ENCODE measurements at places on chromosomes 12 and 14.
A peak's percentile ranks its signal among the peaks of the same experiment; 100 is the strongest.

GRCh38 chr14:53006931-53007562 is 56.2 kb upstream of the FERMT2 start:
- DNase-seq, result no peak

- no peak for DNase-seq
These were observed 5.8 kb upstream of the NRXN3 start for GRCh38 chr14:78164226-78164853.

DNA sequence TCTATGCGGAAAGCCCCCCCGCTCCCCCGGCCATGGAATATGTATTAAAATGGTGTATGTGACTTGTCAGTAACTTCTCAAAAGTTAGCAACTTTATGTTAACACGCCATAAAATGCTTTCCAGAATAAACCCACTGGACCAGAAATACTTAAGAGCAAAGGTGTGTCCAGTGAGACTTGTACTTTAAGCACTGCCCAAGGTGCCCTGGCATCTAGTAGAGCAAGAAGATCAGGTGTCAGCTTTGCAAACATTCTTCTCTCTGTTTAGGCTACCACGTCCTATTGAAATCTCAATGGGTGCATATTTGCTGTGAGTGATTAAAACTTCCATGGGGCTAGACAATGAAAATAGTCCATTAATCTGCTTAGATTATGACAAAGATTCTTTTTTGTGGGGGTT is 201.2 kb downstream of the ESR2 start:
- DNase-seq, result no peak

DNA sequence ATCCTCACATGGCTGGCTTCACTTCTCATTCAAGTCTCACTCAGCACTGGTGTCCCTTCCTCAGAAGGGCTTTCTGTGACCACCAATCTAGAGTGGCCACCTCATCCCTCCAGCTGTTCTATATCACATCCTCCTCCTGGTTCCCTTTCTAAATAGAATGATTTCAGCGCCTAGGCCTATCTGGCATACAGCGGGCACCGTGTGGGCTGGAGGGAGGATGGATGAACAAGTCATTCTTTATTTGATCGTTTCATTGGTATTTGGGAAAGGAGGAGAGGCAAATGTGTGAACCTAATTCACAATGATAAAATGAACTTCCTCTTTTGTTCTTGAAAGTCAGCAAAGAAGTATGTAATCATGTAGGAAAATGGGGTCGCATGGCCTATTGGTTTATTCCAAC is 394.2 kb downstream of the DPF3 start:
- DNase-seq, result no peak

GRCh38 chr14:79334272-79334671 is 877.0 kb downstream of the DIO2 start:
- no peak for DNase-seq

- DNase-seq, result no peak
These were observed 30.7 kb upstream of the OR4E1 start for GRCh38 chr14:21704338-21704737.

GRCh38 chr12:41190338-41190737 is 2.2 kb downstream of the PDZRN4 start:
- DNase-seq, result no peak

GRCh38 chr12:71626098-71626497 is 37.5 kb downstream of the ZFC3H1 start:
- DNase-seq, result no peak

- no peak for DNase-seq
These were observed 28.3 kb downstream of the PTPRO start for GRCh38 chr12:15350643-15351042.

DNA sequence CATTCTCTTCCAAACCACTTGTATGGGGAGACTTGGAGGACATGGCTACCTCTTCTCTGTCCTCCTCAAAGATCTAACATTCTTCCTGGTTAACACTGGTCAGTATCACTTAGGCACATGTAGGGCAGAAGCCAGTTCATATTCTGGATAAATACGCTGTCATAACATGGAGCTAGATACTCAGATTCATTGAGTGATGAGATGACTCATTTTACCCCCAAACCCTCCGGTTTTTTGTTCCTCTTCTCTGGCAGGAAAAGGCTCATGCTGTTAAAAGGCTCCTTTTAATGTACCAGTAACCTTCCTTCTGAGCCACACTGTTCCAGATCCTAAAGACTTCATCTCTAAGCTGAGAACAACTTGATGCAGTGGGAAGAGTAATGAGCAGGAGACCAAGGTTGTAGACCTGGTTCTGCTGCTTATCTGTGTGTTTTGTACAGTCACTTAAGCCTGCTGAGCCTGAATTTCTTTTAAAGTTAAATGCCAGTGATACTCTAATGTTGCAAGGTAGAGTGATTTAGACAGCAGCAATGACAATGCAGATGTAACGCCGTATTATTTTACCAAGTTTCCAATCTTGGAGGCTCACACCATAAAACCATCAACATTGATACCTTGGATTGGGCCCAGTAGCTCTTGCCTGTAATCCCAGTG is 57.3 kb upstream of the ELK3 start:
- no peak for DNase-seq

DNA sequence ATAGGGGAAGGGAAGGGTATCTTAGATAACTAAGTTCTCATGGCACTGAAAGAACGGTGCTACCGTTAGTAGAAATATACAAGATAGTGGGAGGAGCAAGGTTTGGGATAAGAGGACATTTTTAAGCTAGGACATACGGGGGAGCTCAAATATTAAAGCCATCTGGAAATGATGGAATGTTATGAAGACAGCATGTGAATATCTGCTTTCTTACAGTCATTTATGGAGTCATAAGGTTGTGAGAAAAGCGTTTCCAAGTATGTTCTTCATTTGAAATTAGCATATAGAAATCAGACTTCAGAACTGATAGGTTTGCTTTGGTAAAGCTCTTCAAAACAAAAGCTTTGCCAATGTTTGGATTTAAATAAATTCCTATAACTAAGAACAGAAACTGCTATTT is 62.3 kb downstream of the OTOGL start:
- no peak for DNase-seq

GRCh38 chr12:131505561-131505960 is 205.3 kb upstream of the SFSWAP start:
- DNase-seq, result no peak

GRCh38 chr12:127145929-127146789 is 1120.8 kb upstream of the TMEM132C start:
- no peak for DNase-seq

DNA sequence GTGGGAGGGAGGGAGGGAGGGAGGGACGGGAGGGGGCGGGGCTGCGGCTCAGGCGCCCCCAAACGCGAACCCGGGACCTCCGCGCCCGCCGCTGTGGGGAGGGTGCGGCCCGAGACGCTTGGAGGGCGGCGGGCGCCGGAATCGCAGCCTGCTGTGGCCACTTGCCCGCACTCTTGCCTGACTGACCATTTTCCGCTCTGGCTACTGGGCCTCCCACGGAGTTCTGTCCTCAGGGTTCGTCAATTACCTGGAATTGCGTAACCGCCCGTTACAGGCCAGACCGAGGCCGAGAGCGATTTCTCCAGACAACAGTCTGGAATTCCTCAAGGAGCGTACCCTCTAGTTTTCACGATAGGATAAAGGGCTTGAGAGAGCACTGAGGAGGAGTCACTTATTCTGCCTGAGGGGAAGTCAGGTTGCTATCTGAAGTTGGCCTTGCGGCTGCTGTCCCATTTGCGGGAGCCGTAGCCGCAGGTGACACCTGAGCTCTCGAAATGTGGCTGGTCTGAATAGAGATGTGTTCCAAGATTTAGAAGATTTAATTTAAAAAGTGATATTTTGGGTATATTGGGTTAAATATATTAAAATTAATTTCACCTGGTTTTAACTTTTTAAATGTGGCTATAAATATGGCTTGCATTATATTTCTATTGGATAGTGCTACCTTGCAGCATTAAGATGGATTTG is 446 bp upstream of the ZNF641 start:
- peak; percentile 26 for DNase-seq

- no peak for DNase-seq
These were observed 543.9 kb upstream of the LRFN5 start for GRCh38 chr14:41062826-41063225.

GRCh38 chr12:59182191-59182590 is 261.9 kb upstream of the LRIG3 start:
- no peak for DNase-seq

- DNase-seq, result no peak
These were observed 54.9 kb downstream of the SRGAP1 start for GRCh38 chr12:63899396-63899795.

DNA sequence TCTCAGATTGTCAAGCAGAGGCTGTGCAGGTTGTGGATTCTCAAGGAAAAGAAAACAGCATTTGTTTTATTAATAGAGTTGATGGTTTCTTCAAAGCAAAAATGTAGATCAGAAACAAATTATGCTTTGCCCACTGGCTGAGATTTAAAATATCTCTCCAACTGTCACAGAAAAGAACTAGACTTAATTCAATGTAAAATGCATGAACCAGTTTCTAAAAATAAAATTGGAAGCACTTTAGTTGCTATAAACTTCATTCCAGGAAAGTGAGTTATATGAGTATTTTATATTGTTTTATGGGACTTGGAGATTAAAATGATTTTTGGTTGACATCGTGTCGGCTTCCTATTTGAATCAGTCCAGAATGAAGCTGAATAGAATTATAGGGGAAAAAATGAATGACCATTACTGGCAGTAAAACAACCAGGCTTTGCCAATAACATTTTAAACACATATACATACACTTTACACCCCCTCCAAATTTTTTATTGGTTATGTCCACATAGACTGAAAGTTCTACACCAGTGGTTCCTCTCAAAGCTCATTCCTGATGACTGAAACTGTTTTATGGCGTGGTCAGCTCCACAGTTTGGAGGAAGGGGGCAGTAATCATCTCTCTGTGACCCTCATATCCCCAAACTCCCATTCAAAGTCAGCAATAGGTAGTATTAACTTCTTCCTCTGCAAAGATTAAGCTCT is 55.5 kb upstream of the DAAM1 start:
- DNase-seq, result peak; percentile 4

- no peak for DNase-seq
These were observed 31.8 kb downstream of the ISCA2 start for GRCh38 chr14:74525361-74525851.

- DNase-seq, result no peak
These were observed 631.7 kb downstream of the VRK1 start for GRCh38 chr14:97428808-97429440.

DNA sequence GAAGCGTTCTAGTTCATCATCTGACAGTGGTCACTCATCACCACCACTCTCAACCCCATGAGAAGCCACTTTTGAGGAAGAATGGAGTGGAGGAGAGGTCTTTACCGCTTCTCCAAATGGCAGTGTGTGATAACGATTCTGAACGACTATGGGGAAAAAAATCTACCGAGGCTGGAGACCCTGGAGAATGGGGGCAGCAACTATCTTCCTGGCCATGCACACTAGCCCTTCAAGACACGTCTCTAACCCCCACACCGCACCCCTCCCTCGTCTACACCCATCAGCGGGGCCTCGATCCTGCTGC is 365 bp downstream of the ING4 start:
- no peak for DNase-seq

GRCh38 chr14:87630846-87631245 is 362.1 kb downstream of the GALC start:
- no peak for DNase-seq

GRCh38 chr14:65243766-65244442 is 141.6 kb upstream of the MAX start:
- no peak for DNase-seq

DNA sequence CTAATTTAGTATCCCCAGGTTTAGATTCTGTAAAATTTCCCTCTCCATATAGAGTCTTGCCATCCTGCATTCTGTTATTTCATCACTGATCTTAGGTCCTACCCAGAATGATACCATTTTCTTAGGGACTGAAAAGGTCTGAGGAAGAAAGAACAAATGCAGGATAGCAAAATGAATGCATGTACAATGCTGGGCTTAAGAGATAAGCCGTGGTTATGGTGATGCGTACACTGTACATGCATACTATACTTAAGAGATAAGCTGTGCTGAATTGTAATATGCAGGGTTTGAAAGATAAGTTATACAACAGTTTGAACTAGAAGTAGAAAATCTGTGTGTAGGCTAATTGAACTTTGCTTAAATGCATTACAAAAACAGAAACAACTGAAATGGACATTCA is 416.2 kb downstream of the C12orf50 start:
- DNase-seq, result no peak

GRCh38 chr12:3667485-3667884 is 85.4 kb downstream of the CRACR2A start:
- no peak for DNase-seq

DNA sequence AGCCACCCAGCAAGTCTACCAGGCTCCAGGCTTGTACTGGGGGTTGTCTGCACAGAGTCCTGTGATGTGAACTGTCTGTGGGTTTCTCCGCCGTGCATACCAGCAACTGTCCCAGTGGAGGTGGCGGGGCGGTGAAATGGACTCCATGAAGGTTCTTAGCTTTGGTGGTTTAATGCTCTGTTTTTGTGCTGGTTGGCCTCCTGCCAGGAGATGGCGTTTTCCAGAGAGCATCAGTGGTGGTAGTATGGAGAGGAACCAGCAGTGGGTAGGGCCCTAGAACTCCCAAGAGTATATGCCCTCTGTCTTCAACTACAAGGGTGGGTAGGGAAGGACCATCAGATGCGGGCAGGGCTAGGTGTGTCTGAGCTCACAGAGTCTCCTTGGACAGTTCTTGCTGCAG is 303.8 kb downstream of the TMEM121 start:
- no peak for DNase-seq

- no peak for DNase-seq
These were observed 57.4 kb downstream of the DGLUCY start for GRCh38 chr14:91171291-91171690.

GRCh38 chr14:60753264-60754119 is 18.9 kb downstream of the MNAT1 start:
- DNase-seq, result no peak

DNA sequence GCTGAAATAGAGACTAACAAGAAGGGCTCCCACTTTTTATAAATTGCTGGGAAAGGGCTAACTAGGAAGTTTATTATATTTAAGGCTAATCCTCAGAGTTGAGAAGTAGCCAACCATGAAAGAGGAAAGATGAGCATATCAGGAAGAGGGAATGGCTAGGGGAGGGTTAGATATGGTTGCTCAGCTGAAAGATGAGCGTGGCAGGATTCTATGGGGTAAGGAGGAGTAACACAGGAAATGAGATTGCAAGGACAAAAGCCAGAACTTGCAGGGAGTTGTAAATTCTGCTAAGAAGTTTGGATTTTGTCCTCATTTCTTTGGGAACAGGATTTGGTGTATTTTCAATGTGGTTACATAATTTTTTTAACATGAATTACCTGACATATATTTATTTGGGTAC is 127.4 kb upstream of the ATP2B1 start:
- no peak for DNase-seq

- no peak for DNase-seq
These were observed 101.5 kb downstream of the SMOC1 start for GRCh38 chr14:69980457-69981425.

GRCh38 chr12:102423462-102423861 is 56.9 kb downstream of the IGF1 start:
- no peak for DNase-seq

GRCh38 chr12:18919871-18920511 is 182.1 kb downstream of the CAPZA3 start:
- DNase-seq, result no peak

GRCh38 chr12:47741340-47741703 is 16.0 kb upstream of the ENDOU start:
- no peak for DNase-seq

- DNase-seq, result no peak
These were observed 271.2 kb downstream of the PDZRN4 start for GRCh38 chr12:41459111-41459905.

- no peak for DNase-seq
These were observed 122.5 kb upstream of the CNTN1 start for GRCh38 chr12:40569626-40570179.

All from skeletal muscle cell (primary cell).